ENCODE measurements at places on chromosomes 12 and 14.
A peak's percentile ranks its signal among the peaks of the same experiment; 100 is the strongest.

DNA sequence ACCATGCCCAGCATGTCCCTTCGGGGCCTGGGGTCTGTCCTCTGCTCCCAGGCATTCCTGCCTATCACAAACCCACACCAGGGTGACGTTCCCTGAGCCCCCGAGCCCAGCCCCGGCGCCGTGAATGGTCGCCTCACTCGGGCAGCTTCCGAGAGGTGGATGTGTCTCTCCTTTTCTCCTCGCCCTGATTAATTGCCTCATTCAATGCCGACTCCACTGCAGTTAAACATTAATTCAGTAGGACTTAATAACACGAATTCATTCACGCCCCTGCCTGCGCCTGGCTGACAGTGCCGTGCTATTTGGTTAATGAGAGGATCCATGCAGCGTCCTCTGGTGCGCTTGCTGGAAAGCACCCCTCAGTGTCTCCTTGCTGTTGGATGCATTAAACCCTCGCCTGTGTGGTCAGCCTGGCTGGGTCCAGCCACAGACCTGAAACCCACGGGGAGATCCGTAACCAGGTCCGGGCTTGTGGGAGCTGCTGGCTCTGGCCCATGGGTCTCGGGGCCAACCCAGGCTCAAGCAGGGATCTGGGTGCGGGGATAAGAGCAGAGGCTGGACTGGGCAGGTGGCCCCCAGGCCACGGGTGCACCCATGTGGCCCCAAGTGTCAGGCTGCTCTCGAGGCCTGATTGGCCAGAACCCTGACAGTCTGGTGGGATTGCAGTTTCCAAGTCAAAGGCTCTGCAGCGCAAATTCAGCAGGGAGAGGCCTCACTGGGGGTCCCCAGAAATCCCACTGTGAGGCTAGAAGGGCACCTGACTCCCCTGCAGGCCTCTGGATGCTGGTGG lies 55.4 kb downstream of the FBRSL1 start:
- DNase-seq = no peak

- no peak for DNase-seq
These were observed 124.2 kb upstream of the TSPAN8 start for GRCh38 chr12:71282020-71282419.

- no peak for DNase-seq
These were observed 466.3 kb downstream of the AACS start for GRCh38 chr12:125531574-125531973.

DNA sequence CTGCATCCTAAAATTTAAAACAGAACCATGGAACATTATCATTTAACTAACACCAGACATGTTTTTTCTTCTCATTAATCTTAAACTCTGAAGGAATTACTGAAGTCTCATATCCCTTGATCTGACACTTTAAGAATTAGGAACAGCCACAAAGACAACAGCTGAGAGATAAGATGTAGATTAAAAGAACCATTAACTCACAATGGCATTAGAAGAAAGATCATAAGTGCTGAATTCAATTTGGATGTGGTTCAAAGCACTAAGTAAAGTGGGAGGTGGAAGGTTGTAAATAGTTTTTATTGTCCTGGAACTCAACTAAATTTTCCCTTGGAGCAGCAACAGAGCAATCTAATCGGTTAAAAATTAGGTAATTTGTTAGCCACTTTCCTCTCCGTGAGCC lies 199.0 kb upstream of the ATP2B1 start:
- no peak for DNase-seq

DNA sequence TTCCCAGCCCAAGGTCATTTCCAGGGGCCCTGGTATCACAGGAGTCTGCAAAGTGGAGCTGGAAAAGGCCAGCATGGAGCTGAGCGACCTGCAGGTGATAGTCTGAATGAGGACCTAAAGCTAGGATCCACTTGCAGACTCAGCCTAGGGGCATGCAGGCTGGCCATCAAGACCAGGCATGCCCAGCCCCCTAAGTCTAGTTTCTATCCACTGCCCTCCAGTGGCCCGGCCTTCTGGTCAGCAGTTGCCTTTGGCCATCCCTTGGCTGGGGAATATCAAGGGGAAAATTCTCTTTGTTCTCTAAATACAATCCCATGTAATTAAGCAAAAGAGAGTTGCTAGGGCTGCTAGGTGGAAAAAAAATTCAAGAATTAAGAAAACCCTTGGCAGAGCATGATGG lies 96.3 kb upstream of the LHX5 start:
- DNase-seq = no peak

GRCh38 chr14:99884834-99885648 lies 91.8 kb downstream of the EML1 start:
- DNase-seq = peak; percentile 66
